ENCODE measurements at places on chromosomes 4 and X. TPM values are rescaled to one million over a fixed set of nuclear protein-coding genes. Genes with fewer than 3 reads are reported as not detected.

DNA sequence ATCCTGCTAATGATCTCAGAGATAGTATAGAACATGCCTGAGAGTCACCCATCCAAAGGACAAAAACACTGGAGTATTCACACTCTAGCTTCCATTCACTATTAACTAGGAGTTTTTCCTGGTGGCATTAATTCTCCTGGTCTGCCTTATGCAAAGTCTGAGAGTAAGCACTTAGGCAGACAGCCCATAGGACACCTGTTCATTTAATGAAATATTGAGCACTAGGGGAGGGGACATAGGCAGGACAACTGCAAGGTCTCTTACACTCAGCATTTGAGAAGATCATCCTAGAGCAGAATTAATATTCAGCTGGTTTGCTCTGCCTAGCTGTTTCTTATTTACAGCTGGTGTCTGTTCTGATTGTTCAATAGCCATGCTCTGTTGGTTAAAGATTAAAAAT is 508.5 kb downstream of the CENPC start:
- DNase-seq = no peak

- DNase-seq = no peak
Observed at GRCh38 chr4:189162073-189162789, 778.4 kb upstream of the FRG1 start.

- no peak for DNase-seq
Observed at GRCh38 chr4:6175426-6175825, 24.9 kb downstream of the JAKMIP1 start.

DNA sequence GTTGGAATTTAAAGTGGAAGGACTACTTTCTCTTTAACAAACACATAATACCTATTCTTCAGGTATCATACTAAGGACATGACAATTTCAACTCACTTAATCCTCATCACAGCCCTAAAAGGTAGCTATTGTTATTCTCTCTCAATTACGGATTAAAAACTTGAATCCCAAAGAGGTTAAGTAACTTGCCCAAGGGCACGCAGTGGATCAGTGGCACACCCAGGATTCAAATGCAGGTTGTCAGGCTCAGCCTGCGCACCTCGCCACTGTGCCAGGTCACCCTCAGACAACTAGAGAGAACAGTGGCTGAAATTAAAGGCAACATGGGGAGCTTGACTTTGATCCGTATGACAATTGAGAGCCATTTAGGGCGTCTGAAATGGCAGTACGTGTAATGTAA is 67.6 kb downstream of the MFAP3L start:
- no peak for DNase-seq

GRCh38 chr4:159366966-159367780 is 264.3 kb downstream of the RAPGEF2 start:
- no peak for DNase-seq

DNA sequence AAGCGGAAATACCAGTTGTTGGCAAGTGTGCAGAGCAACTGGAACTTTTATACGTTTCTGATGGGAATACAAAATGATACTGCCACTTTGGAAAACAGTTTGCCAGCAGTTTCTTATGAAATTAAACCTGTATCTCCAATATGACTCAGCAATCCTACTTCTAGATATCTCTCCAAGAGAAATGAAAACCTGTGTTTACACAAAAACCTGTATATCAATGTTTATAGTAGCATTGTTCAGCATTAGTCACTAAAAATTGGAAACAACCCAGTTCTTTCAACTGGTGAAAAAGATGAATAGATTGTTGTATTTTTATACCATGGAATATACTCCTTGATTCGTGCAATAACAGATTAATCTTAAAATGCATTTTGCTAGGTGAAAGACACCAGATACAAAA is 26.8 kb downstream of the ATP7A start:
- no peak for DNase-seq

GRCh38 chrX:44178274-44179053 is 165.0 kb downstream of the EFHC2 start:
- no peak for DNase-seq

DNA sequence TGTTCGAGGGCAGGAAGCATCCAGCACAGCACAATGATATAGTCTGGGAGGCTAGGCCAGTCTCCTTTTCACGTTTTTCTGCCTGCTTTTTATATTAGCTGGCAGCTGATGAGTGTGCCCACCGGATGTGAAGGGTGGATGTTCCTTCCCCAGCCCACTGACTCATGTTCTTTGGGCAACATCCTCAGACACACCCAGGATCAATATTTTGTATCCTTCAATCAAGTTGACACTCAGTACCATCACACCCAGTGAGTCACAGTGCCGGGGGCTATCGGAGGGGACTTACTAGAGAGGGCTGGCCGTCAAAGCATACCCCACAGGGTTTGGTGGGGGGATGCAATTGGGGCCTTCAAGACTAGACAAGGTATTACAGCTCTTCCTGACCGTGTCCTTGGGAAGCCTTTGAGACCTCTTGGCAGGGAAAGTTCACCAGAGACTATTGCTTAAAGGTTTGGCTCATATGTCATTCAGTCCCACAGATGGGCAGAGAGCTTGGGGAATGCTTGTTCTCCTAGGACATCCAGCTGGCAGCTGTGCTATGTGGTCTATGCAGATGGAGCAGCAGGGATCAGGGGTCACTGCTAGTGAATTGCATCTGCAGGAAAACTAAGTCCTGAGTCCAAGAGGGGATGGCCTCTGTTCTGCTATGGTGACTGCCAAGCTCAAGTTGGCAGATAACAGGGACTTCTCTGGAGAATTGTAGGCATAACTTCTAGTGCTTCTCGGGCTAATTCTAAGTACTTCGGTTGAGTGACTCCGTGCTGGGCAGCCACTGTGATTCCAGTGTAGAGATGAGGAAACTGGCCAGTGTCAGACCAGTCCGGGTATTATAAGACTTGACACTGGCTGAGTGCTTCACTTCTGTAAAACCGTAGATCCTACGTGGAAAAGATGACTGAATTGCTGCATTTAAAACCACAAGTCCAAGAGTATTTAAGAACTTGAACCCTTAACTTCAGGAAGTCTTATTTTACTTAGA is 12.9 kb upstream of the WDR1 start:
- no peak for DNase-seq

DNA sequence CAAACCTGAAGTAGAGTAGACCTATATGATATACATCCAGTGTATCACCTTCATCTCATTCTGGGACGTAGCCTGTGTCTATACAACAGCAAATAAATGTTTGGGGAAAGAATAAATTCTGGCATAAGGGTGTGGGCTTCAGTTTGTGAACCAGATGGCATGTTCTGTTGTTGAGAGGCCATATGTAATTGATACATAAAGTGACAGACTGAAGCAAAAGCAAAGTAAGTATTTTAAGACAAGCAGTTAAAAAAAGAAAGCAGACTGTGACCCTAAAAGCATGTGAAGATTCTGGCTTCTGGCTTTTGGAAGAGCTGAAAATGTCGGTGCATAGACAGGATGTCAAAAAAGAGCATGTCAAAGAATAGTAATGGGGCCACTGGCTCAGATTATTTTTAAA is 22.9 kb downstream of the MID2 start:
- DNase-seq = no peak

DNA sequence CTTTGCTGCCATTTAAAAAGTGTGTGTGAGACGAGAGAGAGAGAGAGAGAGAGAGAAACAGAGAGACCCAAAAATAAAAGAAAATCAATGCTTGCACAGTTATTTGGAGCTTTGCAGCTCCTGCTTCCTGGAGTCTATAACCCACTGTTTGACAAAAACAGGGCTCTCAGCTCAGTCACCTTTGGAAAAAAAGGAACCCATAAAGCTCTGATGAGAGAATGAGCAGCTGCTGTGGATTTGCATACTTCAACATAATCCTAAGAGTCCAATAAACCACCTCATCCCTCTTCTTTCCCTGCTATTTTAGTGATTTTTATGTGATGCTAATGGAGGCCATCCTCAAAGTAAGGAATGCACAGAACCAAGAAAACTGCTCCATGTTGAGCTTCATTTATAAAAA is 50.3 kb downstream of the USP26 start:
- DNase-seq = no peak

DNA sequence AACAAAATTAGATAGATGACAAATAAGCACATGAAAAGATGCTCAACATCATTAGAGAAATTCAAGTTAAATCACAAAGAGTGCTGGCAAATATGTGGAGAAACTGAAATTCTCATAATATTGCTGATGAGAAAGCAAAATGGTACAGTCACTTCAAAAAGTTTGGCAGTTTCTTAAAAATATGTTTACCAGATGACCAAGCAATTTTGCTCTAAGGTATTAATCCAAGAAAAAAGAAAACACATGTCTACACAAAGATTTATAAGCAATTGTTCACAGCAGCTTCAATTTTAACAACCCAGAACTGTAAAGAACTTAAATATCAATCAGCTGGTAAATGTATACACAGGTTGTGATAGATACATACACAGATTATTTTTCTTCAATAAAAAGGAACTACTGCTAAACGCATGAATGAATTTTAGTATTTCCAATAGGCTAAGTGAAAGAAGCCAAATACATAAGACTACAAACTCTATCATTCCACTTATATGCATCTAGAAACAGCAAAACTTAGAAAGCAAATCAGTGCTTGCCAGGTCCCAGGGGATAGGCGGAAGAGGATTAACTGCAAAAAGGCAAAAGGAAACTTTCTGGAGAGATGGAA is 11.7 kb downstream of the OTUD4 start:
- DNase-seq = no peak

GRCh38 chr4:123120473-123120872 is 198.1 kb upstream of the NUDT6 start:
- DNase-seq = no peak

DNA sequence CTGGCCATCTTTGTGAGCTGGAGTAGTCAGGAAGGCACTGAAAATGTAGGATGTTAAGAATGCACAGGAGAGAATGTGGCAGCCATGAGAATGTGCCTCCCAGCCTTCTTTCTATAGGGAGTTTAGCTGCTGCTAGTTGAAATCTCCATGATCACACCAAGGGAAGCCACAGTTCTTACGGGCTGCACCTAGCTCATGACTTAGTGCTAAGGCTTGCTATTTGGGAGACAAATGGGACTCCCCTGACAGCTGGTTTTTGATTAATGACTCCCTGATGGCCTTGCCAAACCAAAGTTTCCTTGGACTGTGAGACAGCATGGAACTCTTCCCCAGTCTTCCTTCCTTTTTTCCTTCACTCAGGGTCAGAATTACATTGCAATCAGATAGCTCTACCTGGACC is 9.2 kb downstream of the CTSO start:
- DNase-seq = no peak

GRCh38 chr4:184268584-184269160 is 51.0 kb upstream of the ENPP6 start:
- DNase-seq = no peak

DNA sequence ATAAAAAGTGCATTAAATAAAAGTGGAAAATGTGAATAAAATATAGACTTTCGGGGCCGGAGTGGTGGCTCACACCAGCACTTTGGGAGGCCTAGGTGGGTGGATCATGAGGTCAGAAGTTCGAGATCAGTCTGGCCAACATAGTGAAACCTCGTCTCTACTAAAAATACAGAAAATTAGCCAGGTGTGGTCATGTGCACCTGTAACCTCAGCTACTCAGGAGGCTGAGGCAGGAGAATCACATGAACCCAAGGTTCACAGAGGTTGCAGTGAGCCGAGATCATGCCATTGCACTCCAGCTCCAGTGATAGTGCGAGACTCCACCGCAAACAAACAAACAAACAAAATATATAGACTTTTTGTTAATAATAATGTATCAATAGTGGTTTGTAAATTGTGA is 293.6 kb upstream of the TRAM1L1 start:
- DNase-seq = no peak

DNA sequence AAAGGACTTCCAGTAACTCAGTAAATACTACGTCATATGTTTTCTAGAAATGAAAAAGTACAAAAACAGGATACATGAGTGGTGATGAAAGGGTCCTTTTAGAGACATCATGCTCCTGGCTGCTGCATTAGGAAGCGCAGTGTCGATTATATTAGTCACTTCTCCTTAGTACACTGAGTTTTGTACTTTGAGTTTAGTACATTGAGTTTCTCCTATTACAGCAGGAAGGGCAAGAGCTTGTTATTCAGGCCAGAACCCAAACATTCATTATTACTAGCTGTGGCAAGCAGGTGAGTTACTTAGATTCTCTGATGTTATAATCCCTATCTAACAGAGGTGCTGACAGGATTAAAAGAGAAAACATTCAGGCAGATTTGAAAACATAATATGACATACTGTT is 21.3 kb downstream of the RPGR start:
- no peak for DNase-seq

GRCh38 chr4:1403591-1404572 is 2.4 kb downstream of the NKX1-1 start:
- DNase-seq = peak; percentile 3

DNA sequence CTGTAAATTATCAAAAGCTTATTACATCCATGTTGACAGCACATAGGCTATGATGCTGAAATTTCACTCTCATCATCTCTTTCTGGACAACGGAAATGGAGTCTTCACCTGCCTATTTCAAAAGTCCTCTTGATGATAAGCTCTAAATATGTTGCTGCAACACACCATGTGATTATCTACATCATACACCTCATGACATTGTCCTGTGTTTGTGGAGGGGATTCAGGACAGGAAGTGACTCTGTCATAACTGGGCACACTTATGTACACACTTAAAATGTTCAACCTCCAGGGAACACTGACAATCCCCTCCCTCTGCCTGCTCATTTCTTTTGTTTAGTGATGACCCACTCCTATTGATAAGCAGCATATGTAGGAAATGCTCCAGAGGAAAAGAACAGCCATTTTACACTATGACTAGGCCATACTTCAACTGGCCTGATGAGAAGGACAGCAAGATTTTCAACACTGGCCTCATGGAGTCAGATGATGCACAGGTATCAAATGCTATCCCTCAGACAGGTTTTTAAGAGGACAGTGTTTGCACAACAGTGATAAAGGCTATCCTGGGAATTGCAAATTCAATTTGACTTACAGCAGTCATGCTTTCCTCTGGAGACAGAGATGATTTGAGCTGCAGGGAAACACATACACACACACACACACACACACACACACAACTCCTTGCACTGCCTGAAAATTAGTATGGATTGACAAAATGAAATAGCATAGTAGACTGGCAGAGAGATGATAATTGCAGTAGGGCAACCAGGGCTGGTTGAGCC is 163.3 kb upstream of the RASGEF1B start:
- no peak for DNase-seq

- DNase-seq = no peak
Observed at GRCh38 chr4:109332926-109333464, 30.5 kb upstream of the COL25A1 start.

Gene PUDP
- total RNA-seq = 28.1 TPM

Gene CT83
- total RNA-seq = not detected

Gene SMIM10L2A
- total RNA-seq = 0.38 TPM

Gene FAM241A
- 12.8 TPM for total RNA-seq

Gene NUDT11
- 2.9 TPM for total RNA-seq

Gene BANK1
- 0.24 TPM for total RNA-seq

Gene DDIT4L
- 0.08 TPM for total RNA-seq

Gene DMP1
- not detected for total RNA-seq

Gene MND1
- 5.2 TPM for total RNA-seq

Gene PCYT1B
- not detected for total RNA-seq

Gene MAGEA12
- not detected for total RNA-seq

Gene ADH4
- 0.21 TPM for total RNA-seq

Gene PDGFRA
- 0.11 TPM for total RNA-seq

Gene FGD1
- total RNA-seq = 0.13 TPM

Gene ADH7
- not detected for total RNA-seq

Gene GASK1B
- total RNA-seq = 0.32 TPM

Gene MAGEA9B
- not detected for total RNA-seq

Gene XAGE5
- total RNA-seq = not detected

Gene SSX4
- total RNA-seq = not detected

Gene SUPT20HL2
- total RNA-seq = not detected

Gene IL2
- total RNA-seq = 1,317 TPM

Data from activated T-cell treated with anti-CD3 and anti-CD28 coated beads, Interleukin-2, amount 50 U/mL, for 4 hours (primary cell).